ENCODE measurements at places on chromosomes 6 and 20.

- DNase-seq = no peak
These were observed 14.1 kb upstream of the FRMD1 start for GRCh38 chr6:168093071-168093505.

- no peak for DNase-seq
These were observed 88.8 kb downstream of the CD24 start for GRCh38 chr6:106885679-106886078.

- no peak for DNase-seq
These were observed 58.0 kb downstream of the DOP1A start for GRCh38 chr6:83125425-83125824.

- no peak for DNase-seq
These were observed 90.4 kb downstream of the KIF6 start for GRCh38 chr6:39634646-39635341.

GRCh38 chr6:22227824-22228610 is 68.8 kb downstream of the PRL start:
- DNase-seq = no peak

GRCh38 chr6:164396071-164397047 is 913.0 kb downstream of the C6orf118 start:
- no peak for DNase-seq

DNA sequence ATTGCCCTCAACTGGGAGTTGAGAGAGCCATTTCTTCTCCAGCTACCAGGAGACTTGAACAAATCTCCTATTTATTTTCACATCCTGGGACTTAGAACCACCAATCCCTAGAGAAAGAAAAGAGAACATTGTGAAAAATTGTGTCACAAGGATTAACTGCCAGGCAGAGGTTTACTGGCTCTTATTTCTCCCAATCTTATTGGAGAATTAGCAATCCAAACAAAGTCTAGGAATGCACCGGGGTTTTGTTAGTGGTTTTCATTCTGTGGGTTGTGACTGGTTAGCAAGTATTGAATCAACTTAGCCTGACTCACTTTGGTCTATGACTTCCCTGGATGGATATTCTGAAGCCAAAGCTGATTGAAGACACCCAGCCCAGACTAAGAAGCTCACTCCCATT is 21.2 kb upstream of the ENPP5 start:
- DNase-seq = peak; percentile 47

GRCh38 chr6:235763-236360 is 56.4 kb upstream of the DUSP22 start:
- peak; percentile 9 for DNase-seq

- no peak for DNase-seq
These were observed 113.5 kb downstream of the SLC22A3 start for GRCh38 chr6:160461641-160462040.

DNA sequence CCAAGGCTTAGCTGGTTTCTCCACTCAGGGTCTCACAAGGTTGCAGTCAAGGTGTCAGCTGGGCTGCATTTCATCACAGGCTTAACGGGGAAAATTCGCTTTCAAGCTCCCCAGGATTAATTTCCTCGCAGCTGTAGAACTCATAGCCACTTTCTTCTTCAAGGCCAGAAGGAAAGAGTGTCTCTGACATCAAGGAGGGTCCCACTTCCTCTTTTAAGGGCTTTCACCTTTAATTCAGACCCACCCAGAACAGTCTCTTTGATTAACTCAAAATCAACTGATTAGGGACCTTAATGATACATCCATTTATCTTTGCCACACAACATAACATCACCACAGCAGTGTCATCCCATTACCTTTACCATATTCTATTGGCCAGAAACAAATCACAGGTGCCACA is 183.3 kb upstream of the ARID1B start:
- no peak for DNase-seq

GRCh38 chr6:107032051-107032450 is 4.1 kb downstream of the MTRES1 start:
- no peak for DNase-seq

DNA sequence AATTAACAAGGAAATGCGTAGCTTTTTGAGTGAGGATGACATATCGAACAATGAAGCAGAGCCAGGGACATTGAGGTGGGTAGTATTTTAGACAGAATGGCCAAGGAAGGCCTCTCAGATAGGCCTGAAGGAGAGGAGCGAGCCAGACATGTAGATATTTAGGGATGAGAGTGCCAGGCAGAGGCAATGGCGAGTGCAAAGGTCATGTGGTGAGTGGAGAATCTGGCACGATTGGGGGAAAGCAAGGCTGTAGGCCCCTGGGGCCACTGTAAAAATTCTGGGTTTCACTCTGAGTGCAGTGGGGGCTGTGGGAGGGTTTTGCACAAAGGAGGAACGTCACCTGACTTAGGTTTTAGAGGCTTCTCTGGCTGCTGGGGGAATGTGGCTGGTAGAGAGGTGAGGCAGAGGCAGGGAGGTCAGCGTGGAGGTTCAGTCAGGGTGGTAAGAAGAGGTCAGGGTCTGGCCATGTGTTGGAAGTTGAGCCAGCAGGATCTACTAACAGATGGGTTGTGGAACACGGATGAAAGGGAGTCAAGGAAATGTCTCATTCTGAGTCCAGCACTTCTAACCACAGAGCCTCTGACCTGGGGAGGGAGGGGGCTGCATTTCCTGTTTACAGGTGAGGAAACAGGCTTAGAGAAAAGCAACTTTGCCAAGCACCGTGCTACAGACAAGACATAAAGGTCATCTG is 11.3 kb downstream of the SIRPA start:
- DNase-seq = no peak

GRCh38 chr6:122567034-122567433 is 43.2 kb upstream of the PKIB start:
- DNase-seq = no peak

DNA sequence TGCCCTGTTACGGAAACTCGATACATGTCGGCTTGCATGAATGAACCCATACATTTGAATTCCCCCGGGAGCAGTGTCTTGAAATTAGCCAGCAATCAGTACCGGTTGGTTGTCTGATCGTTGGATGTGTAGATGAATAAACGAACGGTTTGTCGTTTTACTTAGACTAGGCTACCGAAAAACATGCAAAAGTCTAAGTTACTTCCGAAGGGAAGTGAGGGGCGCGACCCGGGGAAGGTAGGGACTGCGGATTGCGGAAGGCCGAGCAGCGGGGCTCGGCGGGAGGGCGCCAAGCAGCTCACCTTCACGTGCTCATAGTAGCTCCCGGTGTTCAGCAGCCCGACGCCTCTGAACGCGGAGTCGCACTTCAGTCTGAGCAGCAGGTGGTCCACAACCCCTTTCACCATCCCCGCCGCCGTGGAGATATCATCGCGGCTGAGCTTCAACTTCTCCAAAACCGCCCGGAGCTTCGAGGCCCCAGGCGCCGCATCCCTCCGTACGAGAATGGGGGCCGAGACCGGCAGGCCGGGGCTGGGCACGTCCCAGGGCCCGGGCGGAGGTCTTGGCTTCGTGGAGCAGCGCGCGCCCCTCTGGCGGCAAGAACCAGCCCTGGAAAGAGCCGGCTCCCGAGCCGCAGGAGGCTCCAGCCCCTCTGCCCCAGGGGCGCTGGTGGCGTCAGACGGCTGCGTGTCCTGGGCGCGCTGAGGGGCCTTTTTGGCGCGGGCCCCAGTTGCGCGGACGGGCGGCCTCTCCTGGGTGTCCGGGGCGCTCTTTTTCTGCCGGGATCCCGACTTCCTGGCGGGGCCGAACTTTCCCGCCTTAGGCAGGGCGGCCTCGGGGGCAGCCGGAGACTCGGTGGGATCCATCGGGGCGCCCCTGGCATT is 632 bp downstream of the CGAS start:
- no peak for DNase-seq

- peak; percentile 19 for DNase-seq
These were observed 151.7 kb downstream of the DST start for GRCh38 chr6:56490993-56491392.

- DNase-seq = no peak
These were observed 11.4 kb upstream of the MDFI start for GRCh38 chr6:41626917-41627316.

GRCh38 chr20:57528148-57528547 is 3.2 kb upstream of the CTCFL start:
- no peak for DNase-seq

DNA sequence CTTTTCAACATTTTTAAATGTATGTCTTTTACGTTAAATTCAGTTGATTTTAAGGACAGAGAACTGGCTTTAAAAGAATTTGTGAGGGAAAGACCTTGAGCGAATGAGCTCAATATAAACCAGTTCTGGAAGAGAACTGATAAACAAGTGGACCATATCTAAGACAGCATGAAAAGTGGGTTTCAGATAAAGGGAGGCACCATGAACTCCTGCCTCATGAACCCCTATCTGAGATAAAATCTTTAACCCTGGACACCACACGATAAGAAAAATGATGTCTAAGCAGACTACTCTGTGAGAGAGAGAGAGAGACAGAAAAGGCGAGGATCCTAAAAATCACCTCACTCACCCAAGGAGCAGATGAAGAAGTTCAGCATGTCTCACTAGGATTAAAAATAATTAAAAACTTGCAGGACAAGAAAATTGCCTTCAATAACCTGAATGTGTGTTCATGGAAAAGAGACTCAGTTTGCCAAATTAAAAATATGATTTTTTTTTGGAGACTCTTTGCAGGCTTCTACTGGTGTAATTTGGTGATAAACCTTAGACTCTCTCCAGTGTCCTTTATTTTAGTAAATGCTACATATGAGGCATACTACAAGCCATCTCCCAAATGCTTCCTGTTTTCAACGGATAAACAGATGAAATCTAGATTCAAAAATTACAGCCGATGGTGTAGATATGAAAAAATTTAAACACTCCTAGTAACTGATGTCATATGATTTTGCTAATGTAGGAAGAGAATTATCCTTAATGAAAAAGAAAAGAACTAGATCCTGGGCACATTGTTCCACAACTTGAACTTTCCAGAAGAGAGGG is 299.5 kb downstream of the ADGB start:
- no peak for DNase-seq

DNA sequence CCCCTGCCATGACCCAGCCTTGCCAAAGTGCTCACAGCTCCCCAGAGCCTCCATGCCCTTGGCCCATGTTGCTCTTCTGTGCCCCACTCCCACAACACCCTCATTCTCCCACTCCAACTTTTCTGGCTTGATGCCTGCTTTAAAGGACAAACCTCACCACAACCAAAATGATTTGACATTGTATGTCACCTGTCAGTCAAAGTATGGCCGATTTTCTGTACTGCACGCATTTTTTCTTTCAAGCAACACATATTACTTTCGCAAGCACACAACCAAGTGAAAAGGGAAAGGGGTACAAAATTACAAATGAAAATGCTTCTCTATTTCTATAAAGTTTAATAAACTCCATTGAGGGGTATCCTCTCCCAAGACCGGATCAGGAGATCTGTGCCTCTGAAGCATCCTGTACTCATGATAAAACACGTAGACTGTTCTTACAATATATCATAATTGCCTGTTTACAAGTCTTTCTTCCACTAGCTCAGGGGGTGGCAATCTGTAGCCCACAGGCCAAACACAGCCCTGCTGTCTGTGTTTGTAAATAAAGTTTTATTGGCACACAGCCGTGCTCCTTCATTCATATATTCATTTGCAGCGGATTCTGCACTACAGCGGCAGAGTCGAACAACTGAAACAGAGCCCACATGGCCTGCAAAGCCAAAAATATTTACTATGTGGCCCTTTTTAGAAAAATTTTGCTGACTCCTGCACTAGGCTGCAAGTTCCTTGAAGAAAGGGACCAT is 32.5 kb downstream of the SLC22A23 start:
- no peak for DNase-seq

DNA sequence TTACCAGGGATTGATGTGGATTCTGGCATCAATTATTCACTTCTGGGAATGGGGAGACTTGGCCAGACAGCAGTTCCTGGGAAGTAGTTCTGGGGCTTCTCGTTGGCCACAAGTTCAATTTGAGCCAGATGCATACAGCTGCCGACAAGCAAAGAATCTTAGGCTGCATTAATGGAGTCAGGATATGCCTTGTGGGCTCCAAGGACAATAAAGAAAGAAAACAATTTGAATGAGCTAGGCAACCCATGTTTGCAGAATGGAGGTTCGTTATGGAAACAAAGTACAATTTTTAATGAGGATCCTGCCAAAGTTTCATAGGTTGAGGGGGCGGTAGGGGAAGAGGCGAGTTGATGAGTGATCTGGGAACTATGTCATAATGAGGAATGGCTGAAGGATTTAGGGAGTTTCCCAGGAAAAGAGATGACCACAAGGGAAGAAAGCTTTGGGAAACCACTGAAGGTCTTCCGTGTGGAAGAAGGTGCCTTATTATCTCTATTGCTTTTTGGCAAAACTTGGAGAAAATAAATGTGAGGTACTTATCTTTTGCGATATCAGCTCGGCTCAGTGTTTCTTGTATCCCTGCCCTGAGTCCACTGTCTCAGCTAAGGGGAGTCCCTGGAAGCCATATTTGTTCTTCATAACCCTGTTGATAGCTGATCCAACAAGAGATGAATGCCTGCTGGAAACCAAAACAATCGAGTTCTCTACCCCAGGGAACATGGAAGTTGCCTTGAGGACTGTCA is 181.0 kb upstream of the ZNF217 start:
- DNase-seq = peak; percentile 95

- DNase-seq = no peak
These were observed 828.8 kb upstream of the GJE1 start for GRCh38 chr6:141303907-141304306.

DNA sequence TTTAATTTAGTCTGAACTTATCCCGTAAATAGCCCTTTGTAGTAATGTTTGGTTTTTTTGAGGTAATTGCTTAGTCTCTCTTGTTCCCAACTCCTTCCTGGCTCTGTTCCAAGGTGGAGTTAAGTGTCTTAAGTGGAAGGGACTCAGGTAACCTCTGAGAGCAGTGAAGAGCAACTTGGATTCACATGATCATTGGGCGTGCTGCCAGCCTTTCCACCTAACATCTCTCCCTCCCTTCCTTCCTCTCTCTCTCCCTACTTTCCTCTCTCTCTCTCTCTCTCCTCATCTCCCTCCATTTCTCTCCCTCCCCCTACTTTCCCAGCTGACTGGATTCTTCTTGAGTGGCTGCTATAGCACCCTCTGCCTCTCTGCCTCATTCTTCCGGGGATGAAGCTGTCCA is 232.9 kb upstream of the SASH1 start:
- no peak for DNase-seq

DNA sequence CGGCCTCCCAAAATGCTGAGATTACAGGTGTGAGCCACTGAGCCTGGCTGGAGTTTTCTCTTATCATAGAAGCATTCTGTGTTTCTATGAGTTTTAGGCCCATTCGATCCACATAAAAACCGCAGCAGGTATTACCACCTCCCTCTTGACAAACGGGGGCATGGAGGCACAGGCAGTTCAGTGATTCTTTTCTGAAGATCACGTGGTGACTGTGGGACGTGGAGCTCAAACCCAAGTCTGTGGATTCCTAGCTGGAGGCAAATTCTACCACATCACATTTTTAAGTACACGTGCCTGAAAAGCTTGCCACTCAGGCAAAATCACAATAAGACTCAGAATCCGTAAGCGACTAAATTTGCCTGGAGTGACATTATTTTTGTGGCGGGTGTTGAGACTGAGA is 191.3 kb downstream of the GMPR start:
- no peak for DNase-seq

Data from GM04504 (cell line).